ENCODE measurements at places on chromosomes 5 and 9.

DNA sequence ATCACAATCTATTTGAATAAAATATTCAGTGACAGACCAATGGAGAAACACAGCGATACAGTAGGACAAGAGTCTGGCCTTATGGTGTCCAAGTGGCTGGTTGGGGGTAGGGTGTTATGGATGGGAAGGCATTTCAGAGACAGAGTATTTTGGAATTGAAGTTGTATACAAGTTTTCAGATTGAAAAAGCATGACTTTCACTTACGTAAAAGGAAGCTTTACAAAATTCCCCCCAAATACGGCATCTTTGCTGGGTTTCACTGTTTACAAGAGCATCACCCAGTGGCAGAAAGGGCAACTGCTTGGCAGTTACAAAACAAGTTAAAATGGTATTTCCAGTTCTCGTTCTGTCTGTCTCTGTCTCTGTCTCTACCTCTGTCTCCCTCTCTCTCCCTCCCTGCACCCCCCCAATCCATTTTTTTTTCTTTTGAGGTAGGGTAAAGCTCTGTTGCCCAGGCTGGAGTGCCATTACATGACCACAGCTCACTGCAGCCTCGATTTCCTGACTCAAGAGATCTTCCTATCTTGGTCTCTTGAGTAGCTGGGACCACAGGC, 86.2 kb downstream of the PTPN3 start:
- no peak for DNase-seq

- DNase-seq, result no peak
These were observed 69.0 kb upstream of the FST start for GRCh38 chr5:53411388-53411787.

- no peak for DNase-seq
These were observed 18.6 kb downstream of the C9orf57 start for GRCh38 chr9:72041775-72042194.

DNA sequence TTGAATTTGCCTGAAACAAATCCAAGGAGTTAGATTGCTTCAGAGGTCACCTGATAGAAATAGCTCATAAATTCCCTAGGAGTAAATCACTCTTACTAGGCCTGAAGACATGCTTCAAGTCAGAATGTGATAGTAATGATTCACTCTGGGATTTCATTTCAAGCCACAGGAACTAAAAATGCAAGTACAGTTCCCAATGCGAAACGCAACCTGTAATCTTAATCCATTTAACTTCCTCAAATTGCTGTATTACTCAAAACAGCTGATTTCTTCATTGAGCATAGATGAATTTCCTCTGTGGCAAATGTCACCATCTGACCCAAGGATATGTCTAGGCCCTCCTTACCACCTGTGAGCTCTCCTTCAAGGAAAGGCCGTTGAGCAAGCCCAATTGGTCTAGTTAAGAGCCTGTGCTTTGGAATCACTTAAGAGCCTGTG, 32.1 kb upstream of the IL6ST start:
- no peak for DNase-seq

DNA sequence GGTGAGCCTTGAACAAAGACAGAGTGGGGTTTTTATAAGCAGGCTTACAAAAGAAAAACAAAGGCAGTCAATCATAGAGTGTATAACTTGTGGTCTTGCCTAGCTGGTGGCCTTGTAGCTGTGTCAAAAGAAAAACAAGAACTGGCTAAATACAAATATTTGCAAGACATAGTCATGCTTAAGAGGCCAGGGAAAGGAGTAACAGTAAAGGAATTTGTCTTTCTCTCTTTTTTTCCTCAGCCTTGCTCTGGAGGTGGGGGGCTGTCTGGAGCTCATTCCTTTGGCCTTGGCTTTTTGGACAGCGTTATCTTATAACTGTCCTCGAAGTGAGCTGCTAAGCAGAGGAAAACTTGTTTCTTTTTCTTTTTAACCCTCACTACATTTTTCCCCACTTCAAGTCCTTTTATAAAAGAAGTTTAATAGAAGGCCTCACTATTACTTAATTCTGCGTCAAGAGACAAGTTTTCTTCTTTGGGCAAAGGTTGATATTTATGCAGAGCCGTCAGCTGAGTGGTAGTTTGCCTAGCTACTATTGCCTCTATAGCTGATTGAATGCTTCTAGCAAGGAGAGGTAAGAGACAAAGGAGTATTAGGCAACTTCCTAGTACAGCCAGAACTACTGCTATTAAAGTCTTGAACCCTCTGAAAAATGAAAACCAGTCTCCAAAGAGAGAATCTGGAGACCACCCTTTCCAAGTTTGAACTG, 14.3 kb downstream of the CEL start:
- DNase-seq, result no peak

- no peak for DNase-seq
These were observed 24.3 kb upstream of the FAT2 start for GRCh38 chr5:151615431-151615830.

DNA sequence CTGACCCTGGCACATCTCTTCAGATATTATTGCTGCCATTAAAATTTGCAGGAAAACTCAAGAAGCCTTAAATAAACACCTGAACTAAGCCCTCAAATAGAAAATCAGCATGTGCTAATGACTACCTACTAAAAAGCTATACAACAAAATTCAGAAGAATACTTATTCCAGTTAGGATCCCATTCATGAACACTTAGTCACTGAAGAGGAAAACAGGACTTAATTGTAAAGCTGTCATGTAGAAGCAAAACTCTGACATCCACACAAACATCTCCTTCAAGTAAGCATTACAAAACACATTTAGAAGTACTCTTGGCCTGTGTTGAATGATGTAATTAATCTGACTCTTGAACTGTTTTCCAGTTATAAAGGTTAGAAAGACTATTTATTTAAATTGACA, 19.9 kb downstream of the ELL2 start:
- no peak for DNase-seq

Data from mesothelial cell of epicardium (in vitro differentiated cells).